Nephron progenitor cell (in vitro differentiated cells): ENCODE measurements at places on chromosomes 6 and 20.

DNA sequence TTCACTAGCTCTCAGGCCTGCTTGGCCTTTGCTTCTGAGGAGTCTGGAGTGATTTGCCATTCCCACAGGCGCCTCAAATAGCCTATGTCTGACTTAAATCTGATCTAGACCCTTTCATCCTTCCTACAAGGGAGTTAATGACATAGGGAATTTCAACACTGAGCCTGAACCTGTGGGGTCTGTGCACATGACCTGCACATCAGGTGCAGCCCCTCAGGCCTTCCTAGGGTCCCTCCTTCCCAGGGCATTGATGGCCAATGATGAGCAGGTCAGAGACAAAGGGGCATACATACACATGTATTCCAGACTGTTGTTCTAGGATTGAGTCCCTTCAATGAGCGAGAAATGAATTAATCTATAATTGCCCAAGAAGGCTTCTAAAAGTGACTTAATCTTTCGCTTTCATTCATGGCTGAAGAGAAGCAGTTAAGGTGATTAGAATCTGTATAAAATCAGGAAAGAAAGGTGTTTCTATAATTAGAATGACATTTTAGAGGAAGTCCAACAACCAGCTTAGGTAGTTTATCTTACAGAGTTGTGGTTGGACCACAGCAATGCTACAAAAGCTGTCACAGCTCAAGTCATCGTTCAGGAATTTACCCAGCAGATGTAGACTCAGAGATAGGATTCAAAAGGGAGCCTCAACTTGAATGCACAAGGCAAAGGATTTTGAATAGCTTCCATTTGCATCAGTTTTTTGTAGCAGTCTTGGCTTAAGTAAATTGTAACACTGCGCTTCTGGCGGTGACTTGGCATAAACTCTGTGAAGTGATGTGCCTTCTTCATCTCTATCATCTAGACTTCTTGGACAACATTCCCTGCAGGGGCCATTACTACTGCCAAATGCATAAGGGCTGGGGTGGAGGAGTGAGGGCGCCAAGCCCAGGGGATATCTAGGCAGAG lies 27.0 kb upstream of the TBC1D7 start:
- no peak for DNase-seq

- DNase-seq: no peak
These were observed 24.4 kb downstream of the SERAC1 start for GRCh38 chr6:158143700-158144099.

- DNase-seq: no peak
These were observed 2.7 kb downstream of the EYA4 start for GRCh38 chr6:133243723-133244305.

GRCh38 chr6:2988426-2989331 lies 11.0 kb upstream of the NQO2 start:
- peak; percentile 93 for DNase-seq

- no peak for DNase-seq
These were observed 21.1 kb upstream of the IPCEF1 start for GRCh38 chr6:154377726-154378125.

GRCh38 chr20:59295531-59295930 lies 4.9 kb upstream of the EDN3 start:
- DNase-seq: no peak

DNA sequence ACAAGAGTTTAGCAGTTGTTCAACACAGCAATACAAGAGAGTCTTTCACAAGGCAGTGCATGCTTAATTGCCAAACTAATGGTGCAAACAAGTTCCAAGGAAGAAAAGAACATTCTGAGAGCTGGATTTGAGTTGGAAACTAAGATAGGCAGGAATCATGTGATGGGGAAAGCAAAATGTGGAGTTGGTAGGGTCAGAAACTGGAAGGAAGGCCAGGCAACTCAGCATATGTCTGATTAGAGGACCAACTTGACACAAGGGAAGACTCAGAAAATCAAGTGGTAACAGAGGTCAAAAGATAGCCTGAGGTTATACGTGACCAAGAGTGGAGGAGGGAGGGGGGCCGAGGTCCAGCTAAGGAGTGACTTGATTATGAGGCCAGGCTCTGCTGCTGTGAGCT lies 117.3 kb downstream of the SMLR1 start:
- no peak for DNase-seq

- no peak for DNase-seq
These were observed 41.4 kb downstream of the TPD52L1 start for GRCh38 chr6:125194941-125195340.

DNA sequence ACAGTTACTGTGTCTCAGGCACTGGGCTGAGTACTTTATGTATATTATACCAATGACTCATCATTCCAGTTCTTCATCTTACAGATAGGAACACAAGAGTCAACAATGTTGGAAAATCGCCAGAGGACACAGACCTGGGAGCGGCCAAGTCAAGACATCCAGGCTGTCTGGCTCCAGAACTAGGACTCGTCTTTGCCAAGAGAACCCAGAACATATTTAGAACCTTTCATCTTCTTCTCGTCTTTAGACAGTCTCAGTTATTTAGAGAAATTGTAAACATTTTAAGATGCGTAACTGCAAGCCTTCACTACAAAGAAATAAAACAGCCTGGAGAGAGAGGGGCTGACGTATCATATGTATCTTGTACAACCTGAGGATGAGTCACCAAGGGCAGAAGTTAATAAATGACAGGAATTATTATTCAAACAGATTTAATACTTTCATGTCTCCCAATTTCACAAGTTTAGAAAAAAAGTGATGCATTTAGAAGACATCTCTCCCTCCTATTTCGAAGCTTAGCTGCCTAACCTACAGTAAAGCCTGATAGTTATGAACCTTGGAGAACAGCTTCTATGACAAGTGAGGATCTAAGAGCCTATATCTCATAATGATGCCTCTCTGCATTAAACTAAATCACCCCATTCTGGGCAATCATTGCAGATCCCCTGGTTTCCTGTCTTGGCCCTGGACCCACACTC lies 43.4 kb downstream of the SLC22A3 start:
- DNase-seq: no peak

- DNase-seq: no peak
These were observed 49.6 kb downstream of the DCBLD1 start for GRCh38 chr6:117531809-117532725.

DNA sequence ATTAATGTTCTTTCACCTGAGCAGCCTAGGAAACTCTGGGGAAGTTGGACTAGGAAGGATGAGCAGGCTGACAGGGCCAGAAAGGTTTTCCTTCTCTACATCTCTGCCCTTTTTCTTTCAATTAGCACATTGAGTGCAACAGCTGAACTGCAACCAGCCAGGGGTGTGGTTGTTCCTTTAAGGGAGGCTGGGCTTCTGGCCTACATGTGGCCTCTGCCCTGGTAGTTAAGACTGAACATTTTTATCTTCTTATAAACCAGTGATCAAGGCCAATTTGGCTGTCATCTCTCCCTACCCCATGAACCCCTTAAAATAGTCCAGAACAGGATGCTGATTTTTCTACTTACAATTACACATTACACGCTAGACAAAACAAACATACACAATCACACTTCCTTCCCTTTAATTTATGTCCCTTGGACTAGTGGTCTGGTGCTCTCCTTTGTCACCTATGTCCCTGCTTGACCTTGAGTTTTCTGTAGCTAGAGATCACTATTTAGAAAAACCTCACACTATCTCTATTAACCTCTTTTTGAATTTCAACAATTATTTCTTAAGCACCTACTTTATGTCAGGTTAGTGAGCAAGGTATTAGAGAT lies 60.3 kb downstream of the RNF217 start:
- DNase-seq: no peak

GRCh38 chr6:112005013-112005371 lies 48.9 kb upstream of the CCN6 start:
- DNase-seq: no peak

DNA sequence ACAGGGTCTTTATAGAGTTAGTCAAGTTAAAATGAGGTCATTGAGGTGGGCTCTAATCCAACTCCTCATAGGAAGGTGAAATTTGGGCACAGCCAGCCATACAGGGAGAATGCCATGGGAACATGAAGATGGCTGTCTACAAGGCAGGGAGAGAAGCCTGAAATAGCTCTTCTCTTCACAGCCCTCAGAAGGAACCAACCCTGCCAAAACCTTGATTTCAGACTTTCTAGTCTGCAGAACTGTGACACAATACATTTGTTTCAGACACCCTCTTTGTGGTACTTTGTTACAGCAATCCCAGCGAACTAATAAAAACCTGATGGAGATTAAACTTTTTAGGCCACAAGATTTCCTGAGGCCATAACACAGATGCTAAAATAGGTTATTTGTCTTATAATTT lies 43.1 kb upstream of the HECA start:
- no peak for DNase-seq

- DNase-seq: no peak
These were observed 557.9 kb upstream of the ID4 start for GRCh38 chr6:19279273-19279684.

- no peak for DNase-seq
These were observed 158.2 kb upstream of the SUPT3H start for GRCh38 chr6:45535933-45536332.

DNA sequence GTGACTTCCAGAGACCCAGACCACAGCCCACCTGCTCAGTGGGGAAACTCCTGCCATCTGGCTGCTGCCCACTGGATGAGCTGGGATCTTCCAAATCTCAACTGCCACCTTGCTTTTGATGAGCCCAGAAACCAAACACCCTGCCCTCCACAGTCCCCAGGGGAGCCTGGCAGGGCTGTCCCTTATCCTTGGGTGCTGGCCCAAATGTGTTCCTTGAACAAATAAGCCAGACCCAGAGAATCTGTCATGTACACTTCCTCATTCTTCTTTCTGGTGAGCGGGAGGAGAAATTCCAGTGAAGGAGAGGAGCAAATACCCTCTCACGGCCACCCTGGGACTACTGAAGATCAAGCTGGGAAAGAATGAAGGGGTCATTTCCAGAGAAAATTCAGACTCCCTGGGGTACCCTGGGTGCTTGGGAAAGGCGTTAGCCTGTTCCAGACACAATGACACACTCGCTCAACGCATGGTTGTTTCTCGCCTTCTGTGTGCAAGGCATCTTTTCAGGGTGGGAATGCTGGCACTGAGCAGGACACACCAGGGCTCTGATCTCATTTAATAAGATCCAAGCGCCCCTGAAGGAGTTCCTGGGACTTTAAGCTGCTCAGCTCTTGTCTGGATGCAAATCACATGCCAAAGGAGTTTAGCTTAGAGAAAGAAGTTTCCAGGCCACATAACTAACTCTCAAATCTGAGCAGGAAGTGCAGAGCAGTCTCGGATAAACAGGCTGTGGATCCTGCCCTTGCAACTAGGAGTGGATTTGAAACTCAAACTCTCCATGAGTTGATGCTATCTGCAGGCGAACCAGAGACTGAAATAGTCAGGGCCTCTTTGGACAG lies 38.5 kb downstream of the PXDC1 start:
- no peak for DNase-seq

- DNase-seq: no peak
These were observed 40.7 kb downstream of the TGM3 start for GRCh38 chr20:2336471-2336870.

DNA sequence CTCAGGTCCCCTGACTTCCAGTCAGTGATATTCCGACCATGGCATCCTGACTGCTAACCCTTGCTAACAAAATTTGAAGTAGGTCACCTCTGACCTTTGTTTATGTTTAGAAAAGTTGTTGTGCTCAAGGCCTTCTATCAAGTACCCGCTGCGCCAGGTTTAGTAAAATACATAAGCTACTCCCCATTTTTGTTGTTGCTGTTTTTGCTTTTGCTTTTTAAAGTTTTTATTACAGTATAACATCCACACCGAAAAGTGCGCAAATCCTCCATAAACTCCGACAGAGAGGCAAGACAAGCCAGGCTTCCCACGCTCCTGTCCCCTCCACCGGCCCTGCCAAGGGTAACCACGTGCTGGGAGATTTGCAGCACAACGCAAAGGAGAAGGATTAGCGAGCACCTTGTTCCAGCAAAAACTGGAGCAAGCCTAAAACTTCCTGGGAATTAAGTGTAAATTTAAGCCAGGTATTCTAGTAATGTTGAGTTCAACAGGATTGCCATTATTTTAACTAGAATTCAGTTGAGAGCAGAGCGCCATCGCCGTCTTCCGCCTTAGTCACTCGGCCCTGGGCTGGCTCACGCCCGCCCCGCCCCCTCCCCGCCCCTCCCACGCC lies 17.8 kb upstream of the HMGN4 start:
- peak; percentile 47 for DNase-seq

DNA sequence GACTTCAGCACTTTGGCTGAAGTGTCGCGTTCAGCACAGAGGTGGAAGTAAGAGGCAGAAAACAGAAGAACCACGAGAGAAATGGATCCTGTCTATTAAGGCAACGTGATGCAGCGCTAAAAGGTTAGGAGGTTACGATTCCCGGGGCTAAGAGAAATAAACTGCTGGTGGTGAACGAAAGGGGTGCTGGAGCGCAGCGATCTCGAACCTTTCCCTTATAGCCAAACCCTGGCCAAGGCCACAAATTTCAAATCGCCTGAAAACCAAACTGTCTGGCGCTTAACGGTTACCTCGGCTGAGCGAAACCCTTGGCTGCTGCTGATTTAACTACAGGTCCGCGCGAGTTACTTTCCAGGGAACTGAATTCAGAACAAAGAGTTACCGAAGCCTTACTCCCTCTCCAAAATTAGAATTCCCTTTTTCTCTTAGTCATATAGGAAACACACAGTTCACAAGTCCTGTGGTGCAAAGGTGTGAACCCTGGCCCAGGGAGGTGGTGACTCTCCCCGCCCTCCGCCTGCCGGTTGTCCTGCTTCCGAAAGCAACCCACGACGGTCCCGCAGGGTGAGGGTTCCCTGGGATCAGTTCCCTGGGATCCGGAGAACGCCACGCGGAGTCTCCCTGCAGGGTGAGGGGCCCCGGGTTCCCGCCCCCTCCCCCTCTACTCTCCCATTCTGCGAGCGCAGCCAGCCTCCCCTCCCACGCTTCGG lies 1.3 kb upstream of the SLC35D3 start:
- peak; percentile 48 for DNase-seq

- DNase-seq: no peak
These were observed 45.9 kb downstream of the SSR1 start for GRCh38 chr6:7267071-7267465.

DNA sequence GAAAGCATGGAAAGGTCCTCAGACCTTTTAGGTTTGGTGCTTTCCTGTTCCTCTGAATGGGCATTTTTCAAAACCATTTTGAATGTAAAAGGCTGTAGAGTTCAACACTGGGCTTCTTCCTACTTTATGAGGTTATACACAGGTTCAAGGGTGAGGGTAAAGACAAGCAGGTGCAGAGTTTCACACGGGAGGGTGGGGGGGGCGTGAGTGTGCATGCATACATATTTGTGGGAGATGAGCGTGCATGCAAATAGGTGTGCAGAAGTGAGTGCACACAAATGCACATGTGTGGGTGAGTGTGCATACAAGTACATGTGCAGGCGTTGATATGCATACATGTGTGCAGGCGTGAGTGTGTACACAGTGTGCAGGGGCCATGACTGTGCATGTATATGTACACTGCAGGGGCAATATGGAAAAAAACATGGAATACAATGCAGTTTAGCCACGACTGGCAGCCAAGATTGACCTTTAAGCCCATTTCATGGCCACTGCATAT lies 183.1 kb downstream of the GMPR start:
- no peak for DNase-seq

DNA sequence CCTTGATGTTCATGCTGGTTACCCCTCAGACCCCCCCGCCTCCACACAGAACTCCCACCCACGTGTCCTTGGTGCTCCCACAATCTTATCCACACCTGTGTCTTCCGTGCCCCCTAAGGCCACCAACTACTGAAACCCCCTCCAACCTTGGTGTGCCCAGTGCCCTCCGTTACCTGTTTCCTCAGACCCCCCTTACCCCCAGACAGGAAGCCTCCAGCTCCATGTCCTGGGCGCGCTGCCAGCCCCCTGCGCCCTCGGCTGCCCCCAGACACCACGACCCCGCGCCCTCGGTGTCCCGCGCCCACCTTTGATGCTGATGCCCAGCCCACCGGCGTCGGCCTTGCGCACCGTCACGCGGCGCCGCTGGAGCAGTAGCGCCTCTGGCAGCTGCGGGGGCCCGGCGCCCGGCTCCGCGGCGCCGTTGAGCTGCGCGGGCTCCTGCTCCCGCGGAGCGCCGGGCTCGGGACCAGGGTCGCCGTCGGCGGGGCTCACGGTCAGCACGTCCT lies 504 bp downstream of the SNTA1 start:
- no peak for DNase-seq
